ENCODE measurements at places on chromosomes 5 and 9.

- no peak for DNase-seq
Observed at GRCh38 chr5:18675041-18675440, 1040.8 kb downstream of the TAF11L14 start.

GRCh38 chr5:107580889-107581820 lies 89.6 kb downstream of the EFNA5 start:
- DNase-seq: no peak

GRCh38 chr5:149779124-149779465 lies 49.0 kb downstream of the PPARGC1B start:
- no peak for DNase-seq

- no peak for DNase-seq
Observed at GRCh38 chr9:92392690-92393089, 11.7 kb downstream of the OGN start.

GRCh38 chr5:144072518-144072927 lies 97.9 kb downstream of the YIPF5 start:
- no peak for DNase-seq

DNA sequence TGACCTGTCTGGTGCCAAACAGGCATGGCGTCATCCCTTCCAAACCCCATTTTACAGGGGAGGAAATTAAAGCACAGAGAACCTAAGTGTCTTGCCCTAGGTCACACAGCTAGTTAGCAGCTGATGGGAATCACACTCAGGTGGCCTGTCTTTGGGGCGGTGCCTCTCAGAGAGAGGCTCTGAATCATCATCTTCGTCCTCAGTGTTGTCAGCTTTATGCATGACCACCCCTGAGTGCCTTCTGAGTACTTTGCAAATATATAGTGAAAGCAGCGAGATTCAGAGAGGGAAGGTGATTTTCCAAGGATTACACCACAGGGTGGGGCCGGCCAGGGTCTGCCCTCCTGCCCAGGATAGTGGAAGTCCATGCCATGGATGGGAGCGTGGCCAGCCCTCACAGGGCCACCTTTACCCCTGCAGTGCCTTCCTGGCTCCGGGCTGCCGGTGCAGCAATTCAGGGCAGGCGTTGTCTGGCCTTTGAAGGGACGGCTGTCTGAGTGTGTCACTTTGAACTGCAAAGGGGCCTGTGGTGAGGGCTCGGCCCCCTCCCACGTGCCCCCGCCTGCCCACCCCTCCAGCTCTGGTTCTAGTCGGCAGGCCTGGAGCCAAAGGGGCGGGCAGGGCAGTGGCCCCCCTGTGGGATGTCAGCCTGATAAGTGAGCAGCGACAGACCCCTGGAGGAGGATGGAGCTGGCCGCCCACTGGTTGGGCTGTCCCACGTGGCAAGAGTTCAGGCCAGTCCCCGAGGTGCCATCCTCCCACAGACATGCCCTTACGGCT lies 16.9 kb downstream of the LMX1B start:
- no peak for DNase-seq

- no peak for DNase-seq
Observed at GRCh38 chr5:123549256-123549904, 37.4 kb downstream of the CSNK1G3 start.

DNA sequence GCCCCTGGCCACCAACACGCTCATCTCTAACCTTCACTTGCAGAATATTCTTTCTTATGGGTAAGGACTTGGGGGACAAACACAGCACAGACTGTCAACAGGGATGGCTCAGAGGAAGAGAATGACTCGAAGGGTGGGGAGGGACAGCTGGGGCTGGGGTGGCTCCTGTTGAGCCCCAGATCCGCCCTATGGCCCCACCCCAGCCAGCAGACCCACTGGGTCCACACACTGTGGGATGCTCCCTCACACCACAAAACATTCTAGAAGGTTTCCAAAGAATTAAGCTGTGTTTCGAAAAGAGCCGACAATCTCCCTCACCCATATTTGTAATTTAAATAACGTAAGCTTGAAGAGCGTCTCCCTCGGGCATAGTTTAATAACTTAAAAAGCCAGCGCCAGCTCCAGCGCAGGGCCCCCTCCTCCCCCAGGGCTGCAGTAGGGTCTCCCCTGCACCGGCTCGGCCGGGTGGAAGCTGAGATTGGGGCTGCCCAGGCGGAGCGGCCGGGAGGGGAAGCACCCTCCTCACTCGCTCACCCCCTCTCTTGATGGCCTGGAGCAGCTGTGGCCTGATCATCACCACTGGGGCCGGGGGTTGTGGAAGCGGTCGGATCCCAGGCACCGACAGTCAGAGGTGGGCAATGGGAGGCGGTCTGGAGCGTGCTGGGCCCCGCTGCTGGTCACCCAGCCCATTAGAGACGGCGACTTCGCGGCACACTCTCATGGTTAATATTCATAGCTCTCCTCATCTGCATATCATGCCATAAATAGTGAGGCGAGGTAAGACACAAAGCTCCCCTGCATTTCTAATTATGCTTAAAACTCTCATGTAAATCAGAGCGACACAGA lies 37.6 kb downstream of the NACC2 start:
- no peak for DNase-seq

DNA sequence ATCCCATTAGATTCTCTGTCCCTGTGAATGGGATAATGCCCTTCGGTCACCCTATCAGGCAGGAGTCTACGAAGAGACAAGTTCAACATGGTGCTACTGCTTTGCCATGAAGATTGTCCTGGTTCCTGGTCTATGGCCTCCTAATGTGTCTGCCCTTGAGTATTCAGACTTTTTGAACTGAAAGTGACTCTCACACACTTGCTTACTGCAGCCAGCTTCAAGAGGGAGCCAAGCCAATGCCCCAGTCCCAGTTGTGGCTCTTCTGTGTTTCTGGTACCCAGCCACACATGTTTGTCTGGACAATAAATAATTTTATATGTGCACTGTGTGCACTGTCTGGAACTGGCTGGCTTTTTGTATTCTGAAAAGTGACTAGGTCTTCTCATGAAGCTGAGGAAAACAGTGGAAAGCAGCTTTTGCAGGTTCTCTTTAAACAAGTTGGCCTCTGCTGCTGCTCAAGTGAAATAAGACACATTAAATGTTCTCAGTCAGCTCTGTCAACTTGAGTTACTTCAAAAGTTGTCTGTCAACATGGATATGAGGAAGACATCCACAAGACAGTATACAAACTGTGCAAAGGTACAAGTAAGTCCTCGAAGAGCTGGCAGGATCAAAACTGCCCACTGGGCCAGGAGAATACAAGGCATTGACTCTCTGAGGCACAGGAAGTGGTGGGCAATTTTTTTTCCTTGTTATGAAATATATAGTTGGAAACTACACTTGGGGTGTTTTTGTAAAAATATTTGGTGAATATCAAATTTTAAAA lies 60.0 kb downstream of the ZNF608 start:
- no peak for DNase-seq

GRCh38 chr5:54476682-54477081 lies 21.2 kb downstream of the HSPB3 start:
- DNase-seq: no peak

DNA sequence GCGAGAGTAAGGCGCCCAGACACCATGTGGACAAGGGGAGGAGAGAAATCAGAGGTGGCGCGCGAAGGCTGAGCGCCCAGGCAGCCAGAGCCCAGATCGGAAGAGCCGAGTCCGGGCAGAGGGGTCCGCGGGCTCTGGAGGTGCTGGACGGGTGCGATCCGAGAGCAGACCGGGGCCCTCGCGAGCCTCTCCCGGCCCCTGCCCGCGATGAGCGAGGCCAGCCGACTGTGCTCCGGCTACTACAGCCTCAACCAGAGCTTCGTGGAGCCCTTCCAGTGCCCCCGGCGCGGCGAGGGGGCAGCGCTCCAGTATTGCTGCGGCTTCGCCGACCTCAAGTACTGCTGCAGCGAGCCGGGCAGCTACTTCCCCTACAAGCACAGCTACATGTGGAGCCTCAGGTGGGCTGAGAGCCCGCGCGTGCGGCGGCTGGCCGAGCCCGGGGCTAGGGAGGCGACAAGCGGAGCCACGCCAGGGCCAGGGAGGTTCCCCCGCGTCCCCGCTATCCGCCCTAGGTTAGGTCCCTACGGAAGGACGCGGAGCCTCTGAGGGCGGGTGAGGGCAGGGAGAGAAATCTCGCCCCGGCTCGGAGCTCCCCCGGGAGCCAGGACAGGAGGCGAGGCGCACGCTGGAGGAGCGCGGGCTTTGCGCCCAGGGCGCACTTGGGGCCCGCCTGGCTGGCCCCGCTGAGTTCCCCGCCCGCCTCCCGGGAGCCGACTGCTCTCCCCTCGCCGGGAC lies at the start of gene SHISAL2B:
Gene SHISAL2B, plus strand, starts transcription at position 87 of the 735 bp plus-strand sequence. Its CDS starts 121 bp downstream, at position 208.
- DNase-seq: no peak

DNA sequence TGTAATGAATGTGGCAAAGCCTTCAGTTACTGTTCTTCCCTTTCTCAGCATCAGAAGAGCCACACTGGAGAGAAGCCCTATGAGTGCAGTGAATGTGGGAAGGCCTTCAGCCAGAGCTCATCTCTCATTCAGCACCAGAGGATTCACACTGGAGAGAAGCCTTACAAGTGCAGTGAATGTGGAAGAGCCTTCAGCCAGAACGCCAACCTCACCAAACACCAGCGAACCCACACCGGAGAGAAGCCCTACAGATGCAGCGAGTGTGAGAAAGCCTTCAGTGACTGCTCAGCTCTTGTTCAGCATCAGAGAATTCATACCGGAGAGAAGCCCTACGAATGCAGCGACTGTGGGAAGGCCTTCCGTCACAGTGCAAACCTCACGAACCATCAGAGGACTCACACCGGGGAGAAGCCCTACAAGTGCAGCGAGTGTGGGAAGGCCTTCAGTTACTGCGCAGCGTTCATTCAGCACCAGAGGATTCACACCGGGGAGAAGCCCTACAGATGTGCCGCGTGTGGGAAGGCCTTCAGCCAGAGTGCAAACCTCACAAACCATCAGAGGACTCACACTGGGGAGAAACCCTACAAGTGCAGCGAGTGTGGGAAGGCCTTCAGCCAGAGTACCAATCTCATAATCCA lies 6.8 kb downstream of the RPL12 start:
- DNase-seq: peak; percentile 43

- peak; percentile 91 for DNase-seq
Observed at GRCh38 chr5:80141147-80141671, 106.1 kb downstream of the THBS4 start.

DNA sequence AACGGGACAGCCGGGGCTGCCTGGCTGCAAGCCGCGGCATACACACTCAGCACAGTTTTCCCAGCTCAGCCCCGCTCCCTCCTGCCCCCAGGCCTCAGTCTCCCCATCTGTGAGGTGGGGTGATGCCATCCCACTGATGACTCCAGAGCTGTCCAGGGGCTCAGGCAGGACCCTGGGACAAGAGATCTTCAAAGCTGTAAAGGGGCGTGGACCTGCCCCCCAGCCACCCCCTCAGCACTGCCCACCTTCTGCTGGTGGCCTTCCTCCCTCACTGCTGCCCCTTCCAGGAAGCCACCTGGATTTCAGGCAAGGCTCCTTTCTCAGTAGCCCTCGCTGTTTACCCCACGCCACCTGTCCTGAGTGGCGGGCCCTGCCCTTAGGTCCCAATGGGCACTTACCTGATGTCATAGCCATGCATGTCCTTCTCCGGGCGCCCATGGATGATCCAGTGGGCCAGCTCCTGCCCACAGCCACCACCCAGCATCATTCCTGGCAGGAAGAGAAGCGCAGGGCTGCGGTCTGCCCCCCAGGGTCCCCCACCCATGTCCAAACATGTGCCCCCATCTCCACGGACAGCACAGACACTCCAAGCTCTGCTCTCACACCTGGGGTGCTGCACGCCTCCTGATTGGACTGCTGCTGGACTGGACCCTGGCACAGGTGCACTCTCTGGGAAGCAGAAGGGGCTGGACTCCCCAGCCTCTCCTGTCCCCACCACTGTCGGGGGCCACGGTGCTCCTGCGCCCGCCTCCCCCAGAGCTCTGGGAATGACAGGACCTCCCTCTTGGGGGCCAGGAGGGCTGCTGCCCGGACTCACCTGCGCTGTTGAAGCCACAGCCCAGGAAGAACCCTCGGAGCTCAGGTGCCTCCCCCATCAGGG lies 25.7 kb downstream of the SARDH start:
- DNase-seq: no peak

GRCh38 chr5:125896368-125896767 lies 526.8 kb upstream of the GRAMD2B start:
- DNase-seq: no peak

DNA sequence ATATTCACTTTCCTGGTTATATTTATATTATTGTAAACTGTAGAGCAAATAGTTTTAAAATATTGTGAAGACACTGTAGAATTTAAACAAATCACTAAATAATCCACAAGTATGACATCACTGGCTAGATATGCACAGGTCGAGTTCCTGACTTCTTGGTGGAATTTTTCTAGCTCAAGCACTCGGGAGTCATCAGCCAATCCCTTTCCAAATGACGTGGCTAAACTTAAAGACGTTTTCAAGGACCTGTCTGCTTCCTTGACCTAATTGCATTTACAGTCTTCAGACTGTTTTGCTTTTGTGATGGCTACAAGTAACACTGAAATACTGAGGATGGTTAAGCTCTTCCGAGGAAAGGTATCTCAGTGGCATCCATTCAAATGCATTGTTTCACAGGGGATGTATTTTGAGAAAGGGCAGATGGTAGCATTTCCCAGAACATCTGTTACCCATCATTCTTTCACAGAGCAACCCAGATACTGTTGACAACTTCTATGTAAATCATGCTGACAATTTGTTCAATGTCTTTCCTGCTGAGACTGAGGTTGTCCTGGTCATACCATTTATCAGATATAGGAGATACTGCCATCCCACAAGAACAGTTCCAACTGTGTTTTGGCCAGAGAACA lies 262.8 kb downstream of the CDH10 start:
- DNase-seq: no peak

- no peak for DNase-seq
Observed at GRCh38 chr9:71638627-71639026, 129.7 kb downstream of the CEMIP2 start.

- DNase-seq: no peak
Observed at GRCh38 chr5:128216860-128217531, 133.4 kb downstream of the SLC12A2 start.

GRCh38 chr9:88258601-88259000 lies 120.3 kb upstream of the SPATA31C2 start:
- DNase-seq: no peak

- DNase-seq: no peak
Observed at GRCh38 chr9:137225699-137226331, 841 bp downstream of the CYSRT1 start.

- no peak for DNase-seq
Observed at GRCh38 chr9:104826911-104827310, 63.0 kb downstream of the NIPSNAP3B start.
